ENCODE measurements at places on chromosomes 3 and 15.

- DNase-seq, result no peak
These were observed 26.8 kb upstream of the FAM107A start for GRCh38 chr3:58604031-58604430.

DNA sequence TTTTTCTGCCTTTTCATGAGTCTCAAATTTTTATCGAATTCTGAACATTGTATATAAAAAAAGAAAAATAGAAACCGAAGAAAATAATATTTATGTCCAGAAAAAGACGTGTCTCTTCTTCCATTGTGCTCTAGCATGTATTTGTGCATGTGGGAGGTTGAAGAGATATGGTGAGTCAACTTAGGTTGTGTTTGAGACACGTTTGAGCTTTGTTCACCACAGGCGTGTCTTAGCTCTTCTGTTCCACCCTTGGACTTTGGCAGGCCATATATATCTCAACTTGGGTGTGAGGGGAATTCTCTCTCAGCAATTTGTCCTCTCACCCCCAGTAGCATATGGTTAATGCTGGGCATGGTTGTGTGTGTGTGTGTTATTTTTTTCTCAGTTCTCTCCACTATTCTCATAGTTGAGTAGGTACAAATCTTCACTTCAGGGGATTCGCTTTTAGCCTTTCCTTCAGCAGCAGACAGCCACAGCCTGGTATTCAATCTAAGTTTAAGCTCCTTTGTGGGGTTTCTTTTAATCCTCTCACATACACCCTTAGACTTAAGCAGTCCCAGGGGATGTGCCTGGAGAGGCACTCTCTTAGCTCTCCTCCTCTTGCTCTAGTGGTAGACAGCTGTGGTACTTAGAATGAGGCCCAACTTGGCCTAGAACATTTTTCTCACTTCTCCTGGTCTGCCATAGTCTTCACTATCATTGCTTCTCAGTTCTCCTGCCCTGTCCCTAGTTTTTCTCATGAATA is 286.5 kb upstream of the RBMS3 start:
- DNase-seq, result no peak

DNA sequence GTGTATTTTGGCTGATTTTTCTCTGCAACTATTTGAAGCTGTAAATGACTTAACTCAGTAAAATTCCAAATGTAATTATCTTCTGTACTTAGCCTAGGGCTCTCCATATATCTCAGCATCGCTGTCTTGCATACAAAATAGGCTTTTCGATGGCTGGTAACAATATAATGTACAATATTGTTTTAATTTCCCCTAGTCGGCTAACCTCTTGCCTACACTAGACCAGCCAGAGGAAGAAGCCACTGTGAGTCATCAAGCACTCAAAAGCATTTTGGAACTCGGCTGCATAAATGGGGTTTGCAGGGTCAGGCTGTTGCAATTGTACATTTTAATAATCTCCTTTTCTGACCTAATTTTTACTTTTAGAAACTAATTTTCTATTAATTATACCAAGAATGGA is 583.8 kb downstream of the FOXP1 start:
- peak; percentile 92 for DNase-seq

DNA sequence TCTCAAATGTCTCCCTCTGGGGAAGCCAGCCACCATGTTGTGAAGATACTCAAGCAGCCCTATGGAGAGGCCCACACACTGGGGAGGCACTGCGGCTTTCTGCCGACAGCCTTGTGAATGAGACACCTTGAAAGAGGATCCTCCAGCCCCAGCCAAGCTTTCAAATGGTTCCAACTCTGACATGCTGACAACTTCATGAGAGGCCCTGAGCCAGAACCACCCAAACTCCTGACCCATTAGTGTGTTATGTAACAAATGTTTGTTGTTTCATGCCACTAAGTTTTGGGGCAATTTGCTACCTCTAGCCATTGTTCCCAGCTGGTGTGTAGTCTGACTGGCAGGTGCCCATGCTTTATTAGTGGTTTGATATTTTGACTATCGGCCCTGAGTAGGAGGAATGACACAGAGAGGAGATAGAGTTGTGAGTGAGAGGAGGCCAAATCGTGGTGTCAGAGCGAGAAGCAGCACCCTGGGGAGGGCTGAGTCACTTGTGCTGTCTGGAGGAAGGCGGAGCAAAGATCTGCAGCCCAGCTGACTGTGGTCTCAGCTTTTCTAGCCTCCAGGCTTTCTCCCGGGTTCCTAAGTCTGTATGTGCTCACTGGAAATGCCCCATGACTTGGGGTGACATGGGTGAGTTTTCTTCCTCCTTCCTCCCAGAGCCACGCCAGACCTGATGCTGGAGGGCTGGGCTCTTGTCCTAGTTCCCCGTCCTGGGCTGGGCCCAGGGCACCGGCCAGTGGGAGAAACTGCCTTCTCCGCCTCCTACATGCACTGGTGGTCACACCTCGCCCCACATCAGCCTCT is 56.7 kb upstream of the BLM start:
- peak; percentile 99 for DNase-seq

DNA sequence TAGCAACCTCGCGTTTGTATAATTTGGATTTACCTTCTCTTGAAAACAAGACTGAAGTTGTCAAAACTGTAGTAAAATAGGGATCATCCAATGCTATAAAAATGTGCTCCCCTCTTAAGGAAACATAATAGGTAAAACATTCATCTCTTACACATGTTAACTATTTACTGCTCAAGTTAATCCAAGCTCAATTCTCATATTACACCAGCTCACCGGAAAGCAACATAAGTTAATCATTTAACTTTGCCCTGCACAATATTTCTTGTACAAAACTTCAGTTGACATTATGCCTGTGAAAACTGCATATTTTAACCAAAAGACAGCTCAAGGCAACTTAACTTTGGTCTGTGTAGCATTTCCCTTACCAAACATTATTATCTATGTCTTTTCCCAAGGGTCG is 634.2 kb downstream of the NAALADL2 start:
- no peak for DNase-seq

GRCh38 chr15:66240240-66240794 is 13.2 kb downstream of the MEGF11 start:
- no peak for DNase-seq

DNA sequence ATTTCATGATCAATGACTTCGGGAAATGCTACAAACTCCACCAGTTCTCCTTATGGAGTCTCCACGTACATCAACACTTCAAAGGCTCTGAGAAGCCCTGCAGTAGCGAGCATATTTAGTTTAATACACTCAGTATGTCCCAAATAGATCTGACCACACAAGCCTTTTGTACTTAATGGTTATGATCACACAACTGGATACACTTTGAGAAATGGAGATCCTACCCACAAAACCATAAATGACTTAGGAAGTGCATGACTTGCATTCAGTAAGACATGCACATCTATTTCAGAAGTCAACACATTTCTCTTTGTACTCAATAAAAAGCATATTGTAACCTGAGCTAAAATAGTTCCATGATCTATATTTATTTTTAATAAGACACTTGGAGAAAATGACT is 103.6 kb upstream of the SPATA12 start:
- no peak for DNase-seq

DNA sequence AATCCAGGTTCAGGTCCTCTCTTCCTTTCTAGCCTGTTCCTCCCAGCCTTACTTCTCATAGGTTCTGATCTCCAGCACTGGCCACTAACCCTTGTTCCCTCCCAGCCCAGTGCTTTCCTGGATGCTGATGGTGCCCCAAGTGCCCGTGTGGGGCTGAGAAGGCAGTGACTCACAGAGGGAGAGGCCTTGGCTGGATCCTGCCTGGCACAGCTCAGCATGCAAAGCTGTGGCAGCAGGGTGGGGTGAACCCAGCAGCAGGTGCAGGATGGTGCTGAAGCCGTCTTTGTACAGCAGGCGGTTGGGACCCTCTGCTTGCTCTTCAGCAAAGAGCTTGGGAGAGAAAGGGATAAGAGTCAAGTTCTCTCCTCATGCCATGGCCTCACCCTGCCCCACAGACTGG is 7.6 kb downstream of the LPCAT4 start:
- DNase-seq, result peak; percentile 27

DNA sequence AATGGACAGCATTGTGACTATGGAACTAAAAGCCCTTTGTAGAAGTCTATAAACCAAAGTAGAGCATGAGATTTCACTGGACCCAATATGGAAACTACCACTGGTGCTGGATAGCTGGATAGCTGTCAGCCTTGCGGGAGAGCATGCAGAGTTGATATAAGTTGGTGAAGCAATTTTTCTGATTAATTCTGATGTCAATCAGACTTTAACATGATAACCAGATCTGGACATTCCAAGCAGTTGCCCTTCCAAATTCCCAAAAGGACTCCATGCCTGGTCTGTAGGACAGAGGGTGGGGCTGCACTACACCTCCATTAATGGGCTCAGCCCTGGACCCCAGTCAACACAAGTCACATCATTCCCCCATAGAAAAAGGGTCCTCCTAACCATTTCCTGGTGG is 437.8 kb downstream of the NTRK3 start:
- no peak for DNase-seq

DNA sequence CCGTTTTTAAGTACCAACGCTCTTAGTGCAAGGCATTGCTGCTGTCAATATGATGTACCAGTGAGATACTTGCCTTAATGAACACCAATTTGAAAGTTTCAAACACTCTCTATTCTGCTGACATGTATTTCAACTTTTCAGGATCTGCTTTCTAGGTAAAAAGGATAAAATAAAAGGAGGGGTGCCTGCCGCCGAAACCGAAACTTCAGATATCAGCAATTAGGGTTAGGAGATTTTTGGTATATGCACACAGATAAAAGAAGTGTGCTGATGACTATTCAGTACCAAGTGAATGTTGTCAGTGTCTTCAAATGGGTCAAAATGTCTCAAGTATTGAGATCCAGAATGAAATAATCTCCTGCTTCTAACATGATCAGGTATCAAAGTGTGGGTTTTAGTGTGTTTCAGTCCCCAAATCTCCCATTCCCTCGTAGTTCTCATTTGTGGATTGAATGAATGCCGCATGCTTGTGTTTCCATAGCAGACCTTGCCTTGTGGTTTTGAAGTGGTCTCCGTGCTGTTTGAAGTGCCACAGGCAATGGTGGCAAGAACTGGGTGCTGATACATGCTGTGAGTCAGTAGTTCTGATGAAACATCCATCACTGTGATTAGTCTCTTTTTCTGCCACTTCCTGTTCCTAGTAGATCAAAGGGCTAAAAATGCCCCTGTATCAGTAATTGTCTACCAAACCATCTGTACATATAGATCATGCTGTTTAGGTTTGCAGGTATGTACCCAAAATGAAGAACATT is 22.5 kb downstream of the CHST14 start:
- peak; percentile 20 for DNase-seq

- no peak for DNase-seq
These were observed 49.1 kb upstream of the IQSEC1 start for GRCh38 chr3:13122081-13123012.

DNA sequence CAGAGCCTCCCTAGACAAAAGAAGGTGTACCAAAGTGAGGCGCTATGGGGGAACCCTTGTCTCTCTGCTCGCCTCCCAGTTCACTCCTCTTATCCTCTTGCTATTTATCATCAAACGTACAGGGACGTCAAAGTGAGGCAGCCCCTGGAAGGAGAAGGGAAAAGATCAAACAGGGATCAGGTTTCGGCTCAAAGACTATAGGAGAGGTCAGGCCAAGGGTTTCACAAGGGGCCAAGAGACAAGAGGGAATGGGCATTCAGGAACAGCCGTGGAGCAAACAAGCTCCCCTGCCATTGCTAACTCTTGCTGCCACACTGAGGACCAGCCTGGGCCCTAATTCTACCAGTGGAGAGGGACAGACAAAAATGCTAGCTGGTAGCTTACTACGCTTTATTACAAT is 168.7 kb downstream of the GREM1 start:
- no peak for DNase-seq

DNA sequence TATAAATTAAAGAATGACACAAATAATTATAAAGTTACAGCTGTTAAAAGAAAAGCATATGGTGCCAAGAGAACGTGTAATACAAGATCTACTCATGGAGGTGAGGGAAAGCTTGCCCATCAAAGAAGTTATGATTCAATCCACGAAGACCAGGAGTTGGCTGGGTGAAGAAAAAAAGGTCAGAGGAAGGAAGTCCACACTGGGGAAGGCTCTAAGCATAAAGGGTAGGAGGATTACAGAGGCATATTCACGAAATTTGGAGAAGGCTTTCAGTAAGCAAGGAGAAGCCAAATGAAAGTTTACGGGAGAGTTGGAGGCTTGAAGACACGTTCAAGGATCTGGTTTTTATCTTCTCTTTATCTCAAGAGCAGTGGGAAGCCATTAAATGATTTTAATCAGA is 1.8 kb upstream of the TGFBR2 start:
- no peak for DNase-seq

- peak; percentile 2 for DNase-seq
These were observed 93.4 kb downstream of the IL12A start for GRCh38 chr3:160081958-160082533.

DNA sequence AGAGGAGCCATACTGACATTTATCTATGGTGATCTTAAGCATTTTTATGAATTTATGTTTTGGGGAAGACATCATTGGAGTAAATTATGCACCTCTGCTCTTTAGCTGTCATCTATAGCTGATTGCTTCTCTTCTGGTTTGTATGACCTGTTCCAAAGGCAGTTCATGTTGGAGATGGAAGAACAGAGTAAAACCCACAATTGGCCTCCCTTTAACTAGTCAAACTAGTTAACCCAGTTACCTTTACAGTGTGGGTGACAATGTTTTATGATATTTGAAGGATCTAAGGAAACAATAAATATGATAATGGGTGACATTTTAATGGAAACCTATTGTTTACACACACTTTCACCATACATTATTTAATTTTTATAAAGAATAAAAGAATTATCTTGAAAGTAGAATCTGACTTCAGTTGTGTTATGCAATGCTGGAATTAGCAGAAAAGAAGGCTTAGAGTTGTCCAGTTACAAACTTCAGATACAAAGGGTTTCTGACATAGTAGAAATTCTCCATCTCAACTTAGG is 263.5 kb downstream of the NFKBIZ start:
- DNase-seq, result no peak

DNA sequence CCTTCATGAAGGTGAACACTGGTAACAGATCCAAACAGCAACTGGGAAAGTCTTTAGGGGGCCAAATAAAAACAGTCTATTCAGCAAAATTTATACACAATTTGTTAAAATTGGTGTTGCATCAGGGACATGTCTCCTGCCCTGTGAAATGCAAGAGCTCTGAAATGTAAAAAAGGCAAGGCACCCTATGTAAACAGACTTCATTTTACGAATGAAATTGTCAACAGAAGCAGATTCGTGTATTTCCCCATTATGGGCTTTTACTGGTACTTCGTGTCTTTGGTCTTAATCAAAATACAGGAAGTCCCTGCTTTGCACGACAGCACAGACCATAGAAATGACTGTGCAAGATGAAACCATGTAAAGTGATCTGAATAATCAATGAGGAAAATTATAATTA is 127.3 kb upstream of the THBS1 start:
- no peak for DNase-seq

- peak; percentile 86 for DNase-seq
These were observed 3.0 kb upstream of the TNFAIP8L3 start for GRCh38 chr15:51097553-51098330.
